ENCODE measurements at places on chromosomes 11 and 22.

GRCh38 chr22:43131773-43132501 is 11.3 kb downstream of the MCAT start:
- DNase-seq, result no peak

- no peak for DNase-seq
These were observed 58.5 kb upstream of the PARVA start for GRCh38 chr11:12318791-12319438.

GRCh38 chr11:106466521-106467080 is 389.1 kb downstream of the AASDHPPT start:
- DNase-seq, result no peak

DNA sequence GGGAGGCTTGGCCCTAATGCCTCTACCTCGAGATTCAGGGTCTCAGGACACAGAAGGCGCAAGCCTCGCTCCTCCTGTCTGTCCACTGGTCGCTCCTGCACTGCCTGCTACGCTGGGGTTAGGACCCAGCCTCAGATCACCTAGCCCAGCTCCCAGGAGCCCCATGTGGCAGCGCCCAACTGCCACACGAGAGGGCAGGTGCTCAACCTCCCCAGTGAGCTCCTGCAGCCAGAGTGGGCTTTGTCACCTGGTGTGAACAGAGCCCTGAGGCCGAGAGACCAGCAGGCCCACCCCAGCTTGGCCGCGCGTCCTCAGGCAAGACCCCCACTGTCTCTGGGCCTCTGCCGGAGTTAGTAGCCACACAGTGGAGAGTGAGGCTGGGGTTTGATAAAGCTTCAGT is 21.7 kb upstream of the PPARA start:
- no peak for DNase-seq

DNA sequence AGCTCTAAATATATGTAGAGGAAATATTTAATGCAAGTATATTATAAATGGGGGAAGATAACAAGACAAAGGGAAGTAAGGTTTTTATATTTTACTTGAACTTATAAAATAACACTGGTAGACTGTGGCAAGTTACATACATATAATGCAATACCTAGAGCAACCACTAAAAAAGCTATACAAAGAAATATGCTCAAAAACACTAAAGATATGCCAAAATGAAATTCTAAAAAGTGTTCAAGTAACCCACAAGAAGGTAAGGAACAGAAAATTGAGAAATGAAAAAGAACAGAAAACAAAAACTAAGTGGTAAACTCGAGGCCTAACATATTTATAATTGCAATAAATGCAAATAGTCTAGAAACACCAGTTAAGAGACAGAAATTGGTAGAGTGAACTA is 32.5 kb downstream of the BTG4 start:
- DNase-seq, result no peak

- no peak for DNase-seq
These were observed 1.8 kb upstream of the NFAM1 start for GRCh38 chr22:42433754-42434682.

DNA sequence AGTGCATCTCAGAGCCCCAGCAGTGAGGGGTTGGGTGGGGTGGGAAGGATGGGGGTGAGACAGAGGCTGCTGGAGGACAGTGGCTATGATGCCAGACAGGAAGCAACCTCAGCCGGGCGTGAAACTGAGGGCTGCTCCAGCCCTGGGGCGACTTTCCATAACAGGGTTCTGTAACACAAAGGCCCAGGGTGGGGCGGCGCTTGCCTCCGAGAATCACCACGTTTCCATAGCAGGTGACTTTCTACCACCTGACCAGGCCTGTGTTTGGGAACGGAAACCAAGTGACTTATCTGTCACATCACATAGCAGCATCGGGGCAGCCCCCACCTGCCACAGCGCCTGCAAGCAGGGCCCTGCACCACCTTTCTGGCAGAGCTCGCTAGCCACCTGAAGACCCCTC is 85.8 kb downstream of the TRMU start:
- no peak for DNase-seq

DNA sequence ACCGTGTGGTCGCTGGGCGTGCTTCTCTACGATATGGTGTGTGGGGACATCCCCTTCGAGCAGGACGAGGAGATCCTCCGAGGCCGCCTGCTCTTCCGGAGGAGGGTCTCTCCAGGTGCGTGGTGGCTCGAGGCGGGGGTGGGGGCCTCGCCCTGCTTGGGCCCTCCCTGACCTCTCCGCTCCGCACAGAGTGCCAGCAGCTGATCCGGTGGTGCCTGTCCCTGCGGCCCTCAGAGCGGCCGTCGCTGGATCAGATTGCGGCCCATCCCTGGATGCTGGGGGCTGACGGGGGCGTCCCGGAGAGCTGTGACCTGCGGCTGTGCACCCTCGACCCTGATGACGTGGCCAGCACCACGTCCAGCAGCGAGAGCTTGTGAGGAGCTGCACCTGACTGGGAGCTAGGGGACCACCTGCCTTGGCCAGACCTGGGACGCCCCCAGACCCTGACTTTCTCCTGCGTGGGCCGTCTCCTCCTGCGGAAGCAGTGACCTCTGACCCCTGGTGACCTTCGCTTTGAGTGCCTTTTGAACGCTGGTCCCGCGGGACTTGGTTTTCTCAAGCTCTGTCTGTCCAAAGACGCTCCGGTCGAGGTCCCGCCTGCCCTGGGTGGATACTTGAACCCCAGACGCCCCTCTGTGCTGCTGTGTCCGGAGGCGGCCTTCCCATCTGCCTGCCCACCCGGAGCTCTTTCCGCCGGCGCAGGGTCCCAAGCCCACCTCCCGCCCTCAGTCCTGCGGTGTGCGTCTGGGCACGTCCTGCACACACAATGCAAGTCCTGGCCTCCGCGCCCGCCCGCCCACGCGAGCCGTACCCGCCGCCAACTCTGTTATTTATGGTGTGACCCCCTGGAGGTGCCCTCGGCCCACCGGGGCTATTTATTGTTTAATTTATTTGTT is 2.4 kb downstream of the PIM3 start:
- no peak for DNase-seq

DNA sequence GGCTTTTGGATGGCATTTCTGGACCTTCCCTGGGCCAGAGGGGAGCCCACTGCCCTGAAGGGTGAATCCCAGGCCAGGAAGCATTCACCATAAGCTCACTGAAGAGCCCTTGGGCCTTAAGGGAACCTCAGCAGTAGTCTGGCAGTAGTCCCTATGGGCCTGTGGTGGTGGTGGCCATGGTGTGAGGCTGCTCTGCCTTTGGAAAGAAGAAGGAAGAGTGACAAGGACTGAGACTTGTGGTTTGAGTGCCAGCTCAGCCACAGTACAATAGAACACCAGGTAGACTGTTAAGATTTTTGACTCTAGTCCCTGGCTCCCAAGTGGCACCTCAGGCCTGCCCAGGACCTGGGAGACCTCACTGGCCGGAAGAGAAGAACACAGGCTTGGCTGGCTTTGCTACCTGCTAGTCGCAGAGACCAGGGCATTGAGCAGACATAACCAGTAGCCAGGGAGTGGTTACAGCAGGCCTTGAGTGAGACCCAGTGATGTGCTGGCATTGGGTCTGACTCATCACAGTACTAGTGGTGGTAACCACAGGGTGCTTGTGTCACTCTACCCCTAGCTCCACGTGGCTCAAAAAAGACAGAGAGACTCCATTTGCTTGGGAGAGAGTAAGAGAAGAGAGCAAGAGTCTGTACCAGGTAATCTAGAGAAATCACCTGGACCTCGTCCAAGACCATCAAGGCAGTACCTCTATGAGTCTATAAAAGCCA is 259.8 kb upstream of the BLID start:
- DNase-seq, result no peak

GRCh38 chr11:11864803-11865202 is 23.0 kb downstream of the USP47 start:
- no peak for DNase-seq

DNA sequence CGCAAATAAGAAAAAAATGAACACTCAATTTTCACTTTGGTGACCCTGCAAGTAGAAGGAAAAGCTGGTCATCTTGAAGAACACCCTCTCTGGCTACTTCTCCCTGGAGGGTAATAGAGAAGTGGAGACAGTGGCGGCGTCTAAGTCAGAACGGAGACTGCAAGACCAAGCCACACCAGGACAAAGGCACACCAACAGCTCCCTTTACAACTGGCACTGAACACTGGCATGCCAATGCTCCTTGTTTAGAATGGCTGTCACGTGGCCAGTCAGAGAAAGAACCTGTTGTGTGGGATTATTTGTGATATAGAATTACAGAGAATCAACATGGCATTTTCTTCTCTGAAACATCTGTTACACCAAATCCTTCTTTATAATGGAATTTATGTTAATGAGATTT is 61.3 kb upstream of the YPEL1 start:
- no peak for DNase-seq

DNA sequence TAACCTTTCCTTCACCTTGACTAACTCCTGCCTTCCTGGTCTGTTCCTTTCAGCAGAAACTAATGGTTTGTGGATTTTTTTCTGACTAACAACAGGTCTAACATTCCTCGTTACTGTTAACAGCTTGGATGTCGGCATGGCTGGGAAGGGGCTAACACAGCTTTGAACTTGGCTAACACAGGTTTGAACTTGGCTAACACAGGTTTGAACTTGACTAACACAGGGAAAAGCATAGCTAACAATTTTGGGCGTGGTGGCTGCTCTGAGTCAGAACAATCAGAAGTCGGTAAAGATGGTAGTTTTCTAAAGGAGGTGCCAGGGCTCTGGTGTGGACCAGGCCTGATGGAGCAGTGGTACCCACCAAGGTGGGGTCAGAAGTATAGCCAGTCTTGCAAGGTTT is 16.1 kb downstream of the MIAT start:
- peak; percentile 30 for DNase-seq

GRCh38 chr11:76339221-76339620 is 41.7 kb downstream of the THAP12 start:
- peak; percentile 91 for DNase-seq

- no peak for DNase-seq
These were observed 5.8 kb upstream of the MYRF start for GRCh38 chr11:61746442-61747191.

- DNase-seq, result no peak
These were observed 50.6 kb downstream of the CACNA1I start for GRCh38 chr22:39620924-39621690.

- DNase-seq, result no peak
These were observed 16.9 kb downstream of the TSPAN4 start for GRCh38 chr11:859394-860131.

- DNase-seq, result no peak
These were observed 18.3 kb upstream of the RFPL3 start for GRCh38 chr22:32339190-32340012.

DNA sequence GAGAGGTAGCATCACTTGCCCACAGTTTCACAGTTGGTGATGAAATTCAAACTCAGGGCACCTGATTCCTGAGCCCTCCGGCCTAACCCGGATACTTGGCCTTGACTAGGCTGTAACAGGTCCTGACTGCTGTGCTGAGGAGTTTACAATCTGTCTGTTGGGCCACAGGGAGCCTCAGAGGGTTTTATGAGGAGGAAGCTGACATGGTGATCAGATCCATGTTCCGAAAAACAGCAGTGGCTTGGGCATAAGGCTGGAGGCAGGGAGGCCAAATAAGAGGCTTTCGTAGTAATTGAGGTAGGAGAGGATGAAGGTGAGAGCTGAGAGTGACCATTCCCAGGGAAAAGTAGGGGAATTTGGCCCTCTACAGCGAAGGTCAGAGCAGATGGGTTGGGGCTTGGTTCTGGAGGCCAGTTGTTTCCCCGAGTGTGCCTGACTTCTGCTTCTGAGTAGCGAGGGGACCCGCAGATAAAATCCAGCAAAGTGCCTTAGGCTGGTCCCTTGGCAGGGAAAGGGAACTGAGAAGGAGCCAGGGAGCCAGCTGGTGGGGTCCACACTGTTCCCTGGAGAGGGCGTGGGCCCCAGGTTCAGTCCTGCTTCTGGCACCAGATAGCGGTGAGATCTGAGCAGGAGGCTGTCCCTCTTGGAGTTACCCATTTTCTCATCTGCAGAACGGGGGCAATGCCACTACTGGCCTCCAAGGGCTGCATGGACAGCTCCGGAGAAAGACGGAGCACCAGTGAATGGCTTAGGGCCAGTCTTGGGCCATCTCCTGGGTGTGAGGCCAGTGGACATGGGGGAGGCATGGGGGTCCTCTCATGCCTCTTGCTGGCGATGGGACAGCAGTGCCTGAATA is 6.5 kb downstream of the PRDM11 start:
- no peak for DNase-seq

DNA sequence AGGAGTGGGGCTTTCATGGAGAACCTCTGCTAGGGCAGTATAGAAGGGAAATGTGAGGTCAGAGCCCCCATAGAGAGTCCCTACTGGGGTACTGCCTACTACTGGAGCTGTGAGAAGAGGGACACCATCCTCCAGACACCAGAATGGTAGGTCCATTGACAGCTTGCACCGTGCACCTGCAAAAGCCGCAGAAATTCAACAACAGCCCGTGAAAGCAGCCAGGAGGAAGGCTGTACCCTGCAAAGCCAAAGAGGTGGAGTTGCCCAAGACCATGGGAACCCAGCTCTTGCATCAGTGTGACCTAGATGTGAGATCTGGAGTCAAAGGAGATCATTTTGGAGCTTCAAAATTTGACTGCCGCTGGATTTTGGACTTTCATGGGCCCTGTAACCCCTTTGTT is 245.6 kb downstream of the TENM4 start:
- no peak for DNase-seq

- peak; percentile 75 for DNase-seq
These were observed 46.4 kb downstream of the MORC2 start for GRCh38 chr22:30922151-30922611.

DNA sequence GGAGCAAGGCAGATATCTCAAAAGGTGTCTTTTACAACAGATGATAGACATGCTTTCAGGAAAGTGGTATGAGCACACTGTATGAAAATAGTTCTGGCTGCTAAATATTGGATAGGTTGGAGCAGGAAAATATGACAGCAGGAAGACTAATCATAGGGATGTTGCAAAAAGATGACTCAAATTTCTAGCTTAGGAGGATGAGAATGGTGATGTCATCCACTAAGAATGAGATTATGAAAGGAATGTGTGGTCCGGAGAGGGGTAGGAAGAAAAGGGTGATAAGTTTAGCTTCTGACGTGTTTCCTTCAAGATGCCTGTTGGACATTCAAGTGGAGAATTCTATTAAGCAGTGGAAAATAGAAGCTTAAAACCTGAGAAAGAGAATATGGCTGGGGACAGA is 46.4 kb downstream of the RCN1 start:
- peak; percentile 25 for DNase-seq

DNA sequence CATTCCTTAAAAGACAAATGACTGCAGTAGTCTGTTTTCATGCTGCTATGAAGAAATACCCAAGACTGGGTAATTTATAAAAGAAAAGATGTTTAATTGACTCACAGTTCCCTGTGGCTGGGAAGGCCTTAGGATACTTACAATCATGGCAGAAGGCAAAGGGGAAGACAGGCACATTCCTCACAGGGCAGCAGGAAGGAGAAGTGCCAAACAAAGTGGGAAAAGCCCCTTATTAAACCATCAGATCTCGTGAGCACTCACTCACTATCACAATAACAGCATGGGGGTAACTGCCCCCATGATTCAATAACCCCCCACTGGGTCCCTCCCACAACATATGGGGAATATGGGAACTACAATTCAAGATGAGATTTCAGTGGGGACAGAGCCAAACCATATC is 16.4 kb upstream of the OR2AT4 start:
- DNase-seq, result peak; percentile 17

- DNase-seq, result no peak
These were observed 51.6 kb upstream of the LINC01488 start for GRCh38 chr11:69429716-69430491.

GRCh38 chr22:26839216-26839615 is 181.8 kb downstream of the MIAT start:
- no peak for DNase-seq

Data from inflammatory macrophage treated with lipopolysaccharide for 4 hours (primary cell).